Activated T-cell treated with anti-CD3 and anti-CD28 coated beads, Interleukin-2, amount 50 U/mL, for 4 hours (primary cell): ENCODE measurements at places on chromosomes 5 and 9.
A peak's percentile ranks its signal among the peaks of the same experiment; 100 is the strongest.

DNA sequence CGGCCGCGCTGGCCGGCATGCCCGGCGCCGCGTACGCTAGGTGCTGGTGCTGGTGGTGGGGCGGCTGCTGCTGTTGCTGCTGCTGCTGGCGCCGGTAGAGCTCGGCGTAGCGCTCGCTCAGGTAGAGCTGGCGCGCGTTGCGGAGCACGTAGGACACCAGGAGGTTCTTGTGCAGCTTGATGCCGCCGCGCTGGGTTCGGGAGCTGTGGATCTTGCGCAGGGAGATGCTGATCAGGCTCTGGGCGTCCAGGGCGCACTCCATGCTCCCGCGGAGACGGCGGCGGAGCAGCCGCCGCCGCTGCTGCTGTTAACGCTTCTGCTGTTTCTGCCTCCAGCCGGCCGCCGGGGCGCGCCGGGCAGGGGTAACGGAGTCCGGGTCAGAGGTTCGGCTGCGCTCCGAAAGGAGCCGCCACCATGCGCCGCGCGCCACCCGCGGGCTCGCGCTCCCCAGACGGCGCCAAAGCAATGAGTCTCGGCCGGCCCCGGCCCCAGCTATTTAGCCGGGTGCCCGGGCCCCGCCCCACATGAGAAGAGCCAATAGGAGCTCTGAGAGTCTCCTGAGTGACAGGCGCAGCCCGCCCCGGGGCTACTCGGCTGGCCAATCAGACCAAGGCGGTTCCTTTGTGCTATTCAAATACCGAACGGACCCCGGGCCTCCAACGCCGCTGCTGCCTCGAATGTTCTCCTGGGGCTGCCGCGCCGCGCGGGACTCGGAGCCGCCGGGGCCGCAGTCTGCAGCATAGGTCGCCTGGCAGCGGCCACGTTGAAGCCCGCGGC, at the start of gene IER5L:
Gene IER5L (minus strand): TSS at position 471 of the 777 bp plus-strand sequence. CDS start 209 bp downstream, at position 262.
- DNase-seq, result peak; percentile 93

GRCh38 chr9:72443855-72444254, 77.6 kb upstream of the TMC1 start:
- DNase-seq, result no peak

- no peak for DNase-seq
Observed at GRCh38 chr5:127186657-127187056, 103.9 kb upstream of the MEGF10 start.

DNA sequence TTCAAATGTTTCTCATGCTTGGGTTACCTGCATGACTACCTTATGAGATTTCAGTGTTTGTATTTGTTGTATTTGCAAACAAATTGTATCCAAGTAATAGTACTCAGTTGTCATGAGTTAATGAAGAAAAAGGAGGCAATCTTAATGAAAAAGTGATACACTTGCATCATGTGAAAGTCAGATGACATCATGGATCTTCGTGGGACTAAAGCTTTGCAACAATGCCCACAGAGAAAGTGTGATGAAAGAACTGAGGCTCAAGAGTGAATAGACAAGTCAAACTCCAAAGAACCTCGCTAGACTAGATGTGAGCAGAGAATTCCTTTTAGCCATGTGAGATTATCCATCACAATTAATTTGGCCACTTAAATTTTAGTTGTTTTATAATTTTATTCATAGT, 75.4 kb upstream of the ADRB2 start:
- no peak for DNase-seq

GRCh38 chr9:137305060-137305797, 3.2 kb upstream of the NRARP start:
- DNase-seq, result peak; percentile 49

DNA sequence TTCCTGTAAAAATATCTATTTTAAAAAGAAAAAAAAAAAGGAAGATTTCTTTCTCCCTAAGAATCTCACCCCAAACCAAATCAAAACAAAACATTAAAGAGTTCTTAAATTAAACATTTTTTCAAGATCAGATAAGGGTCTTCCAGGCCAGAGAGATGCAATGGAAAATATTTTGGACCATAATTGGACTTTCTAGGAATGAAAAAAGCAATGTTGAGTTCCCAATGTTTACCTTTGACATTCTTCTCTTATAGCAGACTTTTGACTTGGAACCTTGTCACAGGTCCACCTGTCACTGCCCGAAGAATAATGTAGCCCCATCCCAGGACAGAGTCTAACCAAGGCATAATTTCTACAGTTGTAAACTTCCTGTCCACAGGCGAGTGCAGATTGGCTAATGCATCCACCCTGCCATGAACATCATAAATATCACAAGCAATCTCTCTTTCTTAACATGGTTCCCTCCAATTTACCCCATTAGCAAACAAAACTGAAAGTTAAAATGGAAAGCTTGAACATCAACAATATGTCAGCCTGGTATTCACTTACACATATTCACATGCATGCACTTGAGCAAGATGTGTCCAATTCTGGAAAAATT, 121.7 kb upstream of the ZNF366 start:
- DNase-seq, result no peak

DNA sequence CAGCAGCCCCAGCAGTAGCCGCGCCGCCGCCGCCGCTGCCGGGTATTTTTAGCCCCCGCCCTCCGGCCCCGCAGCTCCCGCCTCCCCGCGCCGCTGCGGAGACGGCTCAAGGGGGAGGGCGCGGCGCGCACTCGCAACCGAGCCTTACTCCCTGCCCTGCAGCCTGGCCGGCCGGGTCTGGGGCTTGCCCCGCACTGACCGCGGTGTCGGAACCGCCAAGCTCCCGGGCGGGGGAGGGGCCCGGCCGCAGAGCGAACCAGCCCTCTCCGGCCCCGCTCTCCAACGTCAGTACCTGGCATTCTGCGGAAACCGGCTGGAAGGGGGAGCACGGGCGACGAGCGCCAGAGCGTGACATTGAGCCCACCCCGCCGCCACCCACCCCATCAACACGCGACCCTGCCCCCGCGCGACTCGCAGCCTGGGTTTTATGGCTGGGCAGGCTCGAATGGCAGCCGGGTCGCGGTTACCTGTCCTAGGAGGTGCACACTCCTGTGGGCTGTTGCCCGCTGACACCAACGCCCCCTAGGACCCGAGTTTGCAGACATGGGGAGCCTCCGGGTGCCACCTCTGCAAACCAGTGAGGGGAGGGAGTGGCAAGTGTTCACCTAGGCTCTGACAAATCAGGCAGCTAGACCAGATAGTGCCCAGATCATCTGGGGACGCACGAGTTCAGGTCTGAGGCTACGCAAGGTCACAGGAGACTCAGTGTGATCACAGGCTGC, at the start of gene ACSL6:
Gene ACSL6 (minus strand): TSS at position 37 of the 722 bp plus-strand sequence. CDS start 105 bp downstream, outside the sequence.
- peak; percentile 24 for DNase-seq
